ENCODE measurements at places on chromosomes 3 and 15.

DNA sequence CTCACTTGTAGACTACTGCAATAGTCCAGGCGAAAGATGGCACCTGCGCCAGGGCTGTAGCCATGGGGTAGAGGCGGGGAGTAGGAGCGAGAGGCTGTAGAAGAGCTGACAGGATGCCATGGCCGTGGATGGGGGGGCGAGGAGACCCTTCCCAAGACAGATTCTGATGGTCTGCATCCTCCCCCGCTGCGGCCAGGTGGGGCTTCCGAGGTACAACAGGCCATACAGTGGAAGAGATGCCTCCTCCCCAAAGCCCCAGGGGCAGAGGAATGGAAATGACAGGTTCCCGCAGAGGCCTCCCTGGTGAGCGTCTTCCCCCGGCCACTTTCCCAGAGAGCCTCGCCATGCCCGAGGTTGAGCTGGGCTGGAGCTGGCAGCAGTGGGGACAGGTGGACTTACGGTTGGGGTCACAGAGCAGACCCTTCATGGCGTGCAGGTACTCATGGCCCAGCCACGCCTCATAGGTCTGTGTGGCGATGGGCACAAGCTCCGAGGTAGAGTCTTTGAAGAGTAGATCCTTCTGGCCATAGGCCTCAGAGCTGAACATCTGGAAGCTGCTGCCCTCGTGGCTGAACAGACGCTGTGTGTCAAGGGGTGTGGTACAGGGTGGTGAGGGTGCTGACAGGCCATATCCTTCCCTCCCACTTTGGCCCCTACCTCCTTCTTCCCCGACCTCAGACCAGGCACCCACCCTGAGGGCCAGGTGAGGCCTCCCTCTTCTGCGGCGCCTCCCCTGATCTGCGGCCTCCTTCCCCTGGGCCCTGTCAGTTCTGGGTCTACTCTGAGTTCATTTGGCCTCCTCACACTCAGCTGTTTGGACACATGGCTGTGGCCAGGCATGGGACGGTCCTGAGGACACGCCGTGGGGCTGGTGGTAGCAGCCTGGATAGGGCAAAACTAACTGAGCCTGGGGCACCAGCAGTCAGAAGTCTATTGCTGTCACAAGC, 13.6 kb downstream of the MELTF start:
- no peak overlapping the region for H3K4me3 ChIP-seq
- DNase-seq, result no peak
- H3K36me3 ChIP-seq, result no peaks in the 10 kb centered on the region
- no peaks in the 10 kb centered on the region for H3K4me1 ChIP-seq
- H3K27me3 ChIP-seq, result no peaks in the 10 kb centered on the region

DNA sequence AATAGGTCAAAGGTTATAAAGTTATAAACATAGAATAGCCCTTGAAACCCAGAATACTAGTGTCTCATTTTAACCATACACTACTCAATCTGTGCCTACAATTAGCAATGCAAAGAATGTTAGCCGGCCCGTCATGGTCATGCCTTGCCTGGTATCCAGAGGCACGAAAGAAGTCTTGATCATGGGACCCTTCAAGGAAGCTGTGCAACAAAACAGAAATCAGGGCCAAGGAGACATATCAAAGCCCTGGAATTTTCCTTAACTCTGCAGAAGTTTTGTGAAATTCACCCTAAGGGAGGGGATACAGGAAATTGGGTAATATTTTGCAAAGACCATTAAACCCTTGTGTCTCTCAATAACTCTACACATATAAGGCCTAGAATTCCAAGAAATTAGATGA, 482.4 kb downstream of the ROBO1 start:
- no peaks in the 10 kb centered on the region for H3K27me3 ChIP-seq
- DNase-seq, result no peak
- H3K4me1 ChIP-seq, result no peaks in the 10 kb centered on the region
- H3K4me3 ChIP-seq, result no peak overlapping the region
- H3K27ac ChIP-seq, result no peak overlapping the region

- H3K27me3 ChIP-seq, result no peaks in the 10 kb centered on the region
- H3K4me1 ChIP-seq, result peaks cover 5% of the 10 kb centered on the region
- peak; percentile 34 for DNase-seq
- no peak overlapping the region for H3K27ac ChIP-seq
- no peaks in the 10 kb centered on the region for H3K36me3 ChIP-seq
- no peak overlapping the region for H3K4me3 ChIP-seq
Observed at GRCh38 chr3:46665763-46666452, 27.6 kb downstream of the ALS2CL start.

- no peaks in the 10 kb centered on the region for H3K27me3 ChIP-seq
- no peak for DNase-seq
- H3K4me1 ChIP-seq, result no peaks in the 10 kb centered on the region
- H3K36me3 ChIP-seq, result peaks cover 34% of the 10 kb centered on the region
- H3K4me3 ChIP-seq, result no peak overlapping the region
- no peak overlapping the region for H3K27ac ChIP-seq
Observed at GRCh38 chr3:197682713-197683112, 54.0 kb downstream of the RUBCN start.

DNA sequence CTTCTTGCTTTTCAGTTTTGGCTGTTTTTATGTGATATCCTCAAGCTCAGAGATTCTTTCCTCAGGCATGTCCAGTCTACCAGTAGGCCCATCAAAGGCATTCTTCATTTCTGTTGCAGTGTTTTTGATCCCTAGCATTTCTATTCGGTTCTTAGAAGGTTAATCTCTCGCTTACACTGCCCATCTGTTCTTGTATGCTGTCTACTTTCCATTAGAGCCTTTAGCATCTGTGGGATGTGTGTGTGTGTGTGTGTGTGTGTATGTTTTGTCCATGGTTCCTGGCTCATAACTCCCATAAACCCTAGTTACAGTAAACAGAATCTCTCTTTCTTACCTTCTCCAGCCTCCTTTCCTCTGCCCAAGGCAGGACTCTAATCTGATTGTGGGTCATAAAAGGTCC, 5.1 kb upstream of the SLC22A13 start:
- no peak overlapping the region for H3K27ac ChIP-seq
- H3K4me1 ChIP-seq, result no peaks in the 10 kb centered on the region
- no peak overlapping the region for H3K4me3 ChIP-seq
- no peak for DNase-seq

- peak overlapping the region; percentile 99 for H3K27ac ChIP-seq
- H3K27me3 ChIP-seq, result no peaks in the 10 kb centered on the region
- no peaks in the 10 kb centered on the region for H3K36me3 ChIP-seq
- no peak for DNase-seq
Observed at GRCh38 chr3:13042127-13042701, 31.0 kb downstream of the IQSEC1 start.

- no peak for DNase-seq
- H3K27me3 ChIP-seq, result no peaks in the 10 kb centered on the region
- H3K27ac ChIP-seq, result no peak overlapping the region
- no peaks in the 10 kb centered on the region for H3K36me3 ChIP-seq
- no peaks in the 10 kb centered on the region for H3K4me1 ChIP-seq
Observed at GRCh38 chr15:28933710-28934445, 48.1 kb downstream of the APBA2 start.

- no peak overlapping the region for H3K27ac ChIP-seq
- no peak overlapping the region for H3K4me3 ChIP-seq
- H3K36me3 ChIP-seq, result peaks cover 81% of the 10 kb centered on the region
- DNase-seq, result no peak
Observed at GRCh38 chr3:169777822-169778221, 4.6 kb downstream of the MYNN start.

All from endodermal cell (in vitro differentiated cells).